ENCODE measurements at places on chromosomes 12 and 14.

DNA sequence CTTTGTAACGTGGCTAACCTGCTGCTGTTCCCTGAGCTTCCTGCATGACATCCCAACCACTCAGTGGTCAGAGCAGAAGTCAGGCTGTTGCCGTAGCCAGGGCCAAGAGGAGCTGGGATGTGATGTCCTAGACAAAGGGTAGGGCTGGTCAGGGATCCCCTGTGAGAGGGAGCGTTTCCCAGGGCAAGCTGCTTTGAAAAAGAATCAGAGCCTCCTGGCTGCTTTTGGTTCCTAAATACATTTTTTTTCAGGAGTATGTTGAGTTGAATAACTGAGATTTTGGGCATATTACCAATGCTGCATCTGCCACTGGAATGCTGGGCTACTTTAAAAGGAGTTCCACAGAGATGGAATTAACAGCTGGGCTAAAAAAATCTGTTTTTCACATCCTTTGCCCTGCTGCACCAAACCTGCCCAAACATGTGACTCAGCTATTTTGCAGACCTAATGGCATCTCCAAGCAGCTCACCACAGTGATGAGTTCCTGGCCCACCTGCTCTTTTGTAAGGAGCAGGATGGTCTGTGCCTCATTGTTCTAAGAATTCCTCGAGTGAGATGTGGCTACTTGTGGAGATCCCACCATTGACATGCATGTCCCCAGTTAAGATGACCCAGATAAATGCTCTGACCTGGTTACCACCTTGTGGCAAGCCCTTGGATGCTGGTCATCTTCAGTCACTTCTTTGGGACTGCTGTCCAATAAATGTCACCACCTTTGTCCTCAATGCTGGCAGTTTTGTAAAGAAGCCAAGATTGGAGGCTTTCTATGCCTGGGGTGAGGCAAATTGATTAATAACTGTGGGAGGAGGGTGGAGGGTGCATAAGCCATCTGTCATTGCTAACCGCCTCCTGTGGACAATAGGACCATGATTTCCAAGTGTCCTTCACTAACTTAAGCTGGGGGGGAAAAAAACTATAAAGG, 24.1 kb downstream of the ANKRD13A start:
- no peak for DNase-seq

GRCh38 chr14:45156067-45156466, 20.3 kb downstream of the FANCM start:
- no peak for DNase-seq

DNA sequence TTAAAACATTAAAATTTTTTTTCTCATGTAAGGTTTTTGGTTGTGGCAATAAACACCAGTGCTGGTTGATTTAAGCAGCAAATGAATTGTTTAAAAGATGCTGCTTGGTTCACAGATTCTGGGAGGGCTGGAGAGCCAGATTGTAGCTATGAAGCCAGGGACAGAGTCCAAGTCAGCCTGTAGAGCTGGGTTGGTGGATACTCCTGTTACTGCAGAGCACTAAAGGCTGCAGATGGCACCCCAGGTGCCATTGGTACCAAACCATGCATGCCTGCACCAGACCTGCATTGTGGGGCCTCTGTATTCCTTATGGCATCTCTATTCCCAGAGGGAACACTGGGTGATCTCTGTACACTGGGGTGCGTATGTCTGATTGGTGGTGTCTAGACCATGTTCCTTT, 113.3 kb downstream of the SNAPC1 start:
- no peak for DNase-seq

GRCh38 chr12:89472508-89472907, 52.1 kb downstream of the GALNT4 start:
- no peak for DNase-seq

DNA sequence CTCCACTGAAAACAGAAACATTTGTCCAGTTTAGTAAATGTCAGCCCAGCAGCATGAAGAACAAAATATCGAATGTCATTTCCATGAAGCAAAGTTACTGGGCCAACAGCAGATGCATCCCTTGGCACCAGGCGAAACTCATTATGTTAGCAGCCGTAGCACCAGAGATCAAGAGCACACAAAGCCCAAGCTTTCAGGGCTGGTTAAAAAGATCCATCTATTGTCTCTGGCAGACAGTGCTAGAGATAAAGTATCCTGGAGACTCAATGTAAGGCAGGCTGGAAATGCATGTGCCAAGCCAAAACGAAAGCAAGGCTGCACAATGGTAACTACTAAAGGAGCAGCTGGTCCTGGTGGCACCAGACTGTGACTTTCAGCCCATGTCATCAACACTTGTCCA, 120.3 kb upstream of the PLEKHG7 start:
- DNase-seq = no peak

DNA sequence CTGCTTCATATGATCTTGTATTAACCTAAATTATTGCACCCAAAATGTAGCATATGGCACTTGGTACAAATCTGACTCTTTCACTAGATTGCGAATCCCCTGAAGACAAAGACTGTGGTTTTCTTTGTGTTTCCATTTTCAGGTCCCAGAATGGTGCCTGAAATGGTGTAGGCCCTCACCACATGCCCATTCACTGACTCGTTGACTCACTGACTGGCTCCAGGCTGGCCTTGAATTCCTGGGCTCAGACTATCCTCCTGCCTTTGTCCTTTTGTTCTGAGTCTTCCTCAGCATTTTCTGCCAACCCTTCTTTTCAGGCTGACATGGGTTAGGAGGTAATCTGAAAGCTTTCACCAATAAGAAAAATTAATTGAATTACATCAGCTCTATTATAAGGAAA, 368.7 kb upstream of the GARIN6 start:
- no peak for DNase-seq

DNA sequence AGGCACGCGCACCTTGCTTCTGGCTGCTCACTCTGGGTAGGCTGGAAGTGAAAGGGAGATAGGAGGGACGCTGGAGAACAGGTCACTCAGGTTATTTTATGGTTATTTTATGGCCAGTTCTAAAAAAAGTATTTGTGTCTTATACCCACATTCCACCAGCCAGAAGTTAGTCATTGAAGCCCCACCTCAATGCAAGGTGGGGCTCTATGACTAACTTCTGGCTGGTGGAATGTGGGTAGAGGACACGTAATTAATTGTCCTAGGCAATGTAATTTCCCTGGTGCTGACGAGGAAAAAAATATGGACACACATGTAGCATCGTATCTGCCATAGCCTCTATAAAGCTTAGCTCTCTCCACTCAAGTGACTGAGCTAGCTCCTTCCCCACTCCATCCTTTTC, 104.9 kb downstream of the PDZRN4 start:
- no peak for DNase-seq

DNA sequence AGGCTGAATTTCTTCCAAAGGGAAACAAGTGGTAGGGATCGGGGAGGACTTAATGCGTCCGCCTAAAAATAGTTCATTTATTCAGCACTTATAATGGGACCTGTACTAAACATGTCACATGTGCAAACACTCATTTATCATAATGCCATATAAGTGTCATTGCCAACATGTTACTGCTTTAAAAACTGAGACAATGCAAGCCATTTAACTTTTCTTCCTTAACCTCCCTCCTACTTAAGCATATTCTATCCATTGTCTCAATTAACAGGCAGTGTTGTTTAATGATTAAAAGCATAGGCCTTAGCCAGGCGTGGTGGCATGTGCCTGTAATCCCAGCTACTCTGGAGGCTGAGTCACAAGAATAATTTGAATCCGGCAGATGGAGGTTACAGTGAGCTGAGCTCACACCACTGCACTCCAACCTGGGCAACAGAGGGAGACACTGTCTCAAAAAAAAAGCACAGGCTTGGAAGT, 13.5 kb upstream of the SCFD1 start:
- DNase-seq = no peak

DNA sequence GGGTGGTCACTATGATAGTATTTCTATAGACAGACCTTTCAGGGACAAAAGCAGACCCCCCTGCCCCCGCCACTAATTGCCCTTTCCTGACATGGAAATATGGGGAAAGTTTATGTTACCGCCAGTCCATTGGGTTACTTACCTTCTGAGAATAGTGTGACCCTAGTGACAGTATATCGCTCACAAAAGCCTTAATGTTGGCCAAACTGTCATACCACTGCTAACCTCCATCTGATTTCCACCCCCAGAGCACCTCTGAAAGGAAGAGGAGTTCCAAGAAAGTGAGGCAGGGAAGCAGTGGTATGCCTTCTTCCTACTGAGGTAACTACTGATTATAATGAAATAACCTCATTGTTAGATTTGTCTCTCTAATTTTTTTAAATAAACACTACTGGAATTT, 67.5 kb upstream of the CCDC91 start:
- no peak for DNase-seq

GRCh38 chr12:9725213-9725870, 7.6 kb downstream of the CLECL1 start:
- no peak for DNase-seq

GRCh38 chr12:64840949-64841717, 16.7 kb downstream of the TBC1D30 start:
- peak; percentile 35 for DNase-seq

GRCh38 chr14:57797160-57797559, 68.7 kb downstream of the SLC35F4 start:
- DNase-seq = no peak

DNA sequence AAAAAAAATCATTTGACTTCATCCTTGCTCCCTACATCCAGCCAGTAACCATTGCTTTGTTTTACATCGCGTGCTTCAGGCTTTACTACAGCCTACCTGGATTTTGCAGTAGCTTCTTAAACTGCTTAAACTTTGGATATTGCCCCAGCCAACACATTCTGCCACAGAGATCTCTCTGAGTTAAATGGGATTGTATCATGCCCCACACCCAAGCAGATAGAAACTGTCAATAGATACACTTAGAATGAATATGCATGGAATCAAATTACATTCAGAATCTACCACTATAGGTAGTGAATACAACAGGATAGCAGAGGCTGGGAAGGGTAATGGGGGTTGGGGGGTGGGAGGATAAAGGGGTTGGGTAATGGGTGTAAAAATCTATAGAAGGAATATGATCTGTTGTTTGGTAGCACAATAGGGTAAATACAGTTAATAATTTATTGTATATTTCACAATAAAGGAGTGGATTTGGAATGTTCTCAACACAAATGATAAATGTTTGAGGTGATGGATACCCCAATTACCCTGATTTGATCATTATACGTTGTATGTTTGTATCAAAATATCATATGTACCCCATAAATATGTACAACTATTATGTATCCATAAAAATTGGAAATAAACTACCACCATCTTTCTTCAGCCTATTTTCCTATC, 2.7 kb upstream of the MYRFL start:
- DNase-seq = no peak

- DNase-seq = no peak
Observed at GRCh38 chr12:8696442-8697090, 1.2 kb upstream of the RIMKLB start.

GRCh38 chr14:103628684-103629502, at the start of gene KLC1:
Gene KLC1, plus strand, starts transcription at chr14:103629211. Its CDS starts 25,354 bp downstream, at chr14:103654565.
- peak; percentile 93 for DNase-seq

DNA sequence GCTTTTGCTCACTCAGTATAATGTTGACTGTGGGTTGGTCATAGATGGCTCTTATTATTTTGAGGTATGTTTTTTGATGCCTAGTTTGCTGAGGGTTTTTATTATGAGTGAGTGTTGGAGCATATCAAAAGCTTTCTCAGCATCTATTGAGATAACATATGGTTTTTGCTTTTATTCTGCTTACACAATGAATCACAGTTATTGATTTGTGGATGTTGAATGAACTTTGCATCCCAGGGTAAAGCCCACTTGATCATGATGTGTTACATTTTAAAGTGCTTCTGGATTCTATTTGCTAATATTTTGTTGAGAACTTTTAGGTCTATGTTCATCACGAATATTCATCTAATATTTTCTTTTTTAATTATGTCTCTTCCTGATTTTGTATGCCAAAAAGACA, 1260.3 kb downstream of the TMEM121 start:
- no peak for DNase-seq

- DNase-seq = no peak
Observed at GRCh38 chr12:88957358-88957757, 377.1 kb upstream of the KITLG start.

DNA sequence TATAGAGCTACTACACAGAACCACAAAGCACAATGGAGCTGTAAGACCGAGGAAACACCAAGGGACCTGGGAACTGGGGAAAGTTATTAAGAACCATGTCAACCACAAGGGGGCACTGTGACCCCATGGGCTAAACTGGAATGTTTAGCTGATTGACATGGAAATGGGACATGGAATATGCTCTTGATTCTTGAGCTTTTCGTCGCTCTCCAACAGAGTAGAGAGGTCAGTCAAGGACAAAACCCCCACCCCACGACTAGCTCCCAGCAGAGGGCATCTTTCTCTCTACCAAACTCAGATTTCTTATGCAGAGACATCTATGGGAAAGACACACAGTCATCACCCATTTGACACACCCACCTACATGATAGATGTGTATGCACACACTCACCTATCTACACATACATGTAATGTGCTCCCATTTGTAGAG, 10.1 kb downstream of the NDRG2 start:
- no peak for DNase-seq

GRCh38 chr14:94738097-94738496, 31.8 kb downstream of the GSC start:
- DNase-seq = no peak

DNA sequence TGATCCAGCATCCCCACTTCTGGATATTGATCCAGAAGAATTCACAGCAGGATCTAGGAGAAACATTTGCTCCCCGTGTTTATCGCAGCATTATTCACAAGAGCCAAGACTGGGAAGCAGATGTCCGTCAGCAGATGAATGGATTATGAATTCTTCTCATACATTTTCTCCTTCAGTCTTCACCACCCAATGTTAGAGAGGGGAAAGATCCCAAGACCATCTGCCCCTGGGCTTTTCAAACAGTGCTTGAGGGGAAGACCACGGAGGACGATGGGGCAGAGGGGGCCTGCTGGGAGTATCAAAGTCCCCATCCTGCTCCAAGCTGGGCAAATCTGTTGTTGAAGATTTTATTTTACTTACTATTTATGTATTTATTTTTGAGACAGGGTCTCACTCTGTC, 41.1 kb downstream of the SERPINA3 start:
- no peak for DNase-seq

DNA sequence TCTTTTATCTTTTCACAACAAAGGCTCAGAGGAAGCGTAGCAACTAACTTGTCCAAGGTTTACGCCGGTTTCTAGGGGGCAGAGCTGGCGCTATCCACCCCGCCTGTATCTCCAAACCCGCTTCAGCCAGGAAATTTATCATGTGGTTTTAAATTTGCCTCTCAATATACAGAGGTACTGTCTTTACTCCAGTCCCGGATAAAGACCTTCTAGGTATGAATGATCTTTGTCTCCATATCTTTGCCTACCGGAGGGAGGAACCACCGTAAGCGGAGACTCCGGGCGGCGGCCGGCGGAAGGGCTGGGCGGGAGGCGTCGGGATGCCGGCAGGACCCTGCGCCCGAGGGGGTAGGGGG, 693 bp upstream of the RIMKLB start:
- DNase-seq = no peak

DNA sequence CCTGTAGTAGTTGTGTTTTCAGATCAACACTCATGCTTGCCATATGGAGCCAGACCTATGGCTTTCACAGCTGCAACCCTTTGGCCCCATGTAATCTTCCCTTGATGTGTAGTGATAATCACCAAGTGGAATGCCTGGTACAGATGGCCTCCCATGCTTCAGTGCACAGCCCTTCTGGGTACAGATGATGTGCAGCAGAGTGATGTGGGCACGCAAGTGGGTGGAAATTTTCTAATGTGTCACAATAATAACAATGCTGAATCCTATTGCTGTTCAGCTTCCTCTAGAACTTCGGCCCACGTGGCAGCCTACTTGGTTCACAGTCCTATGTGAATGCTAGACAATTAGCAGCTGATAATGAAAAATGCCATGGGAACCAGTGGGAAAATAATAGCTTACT, 188.1 kb downstream of the SNAPC1 start:
- DNase-seq = no peak
